AG04449 (cell line): ENCODE measurements at places on chromosomes 6 and 20.

- DNase-seq = no peak
Observed at GRCh38 chr6:36677753-36678487, 594 bp upstream of the CDKN1A start.

DNA sequence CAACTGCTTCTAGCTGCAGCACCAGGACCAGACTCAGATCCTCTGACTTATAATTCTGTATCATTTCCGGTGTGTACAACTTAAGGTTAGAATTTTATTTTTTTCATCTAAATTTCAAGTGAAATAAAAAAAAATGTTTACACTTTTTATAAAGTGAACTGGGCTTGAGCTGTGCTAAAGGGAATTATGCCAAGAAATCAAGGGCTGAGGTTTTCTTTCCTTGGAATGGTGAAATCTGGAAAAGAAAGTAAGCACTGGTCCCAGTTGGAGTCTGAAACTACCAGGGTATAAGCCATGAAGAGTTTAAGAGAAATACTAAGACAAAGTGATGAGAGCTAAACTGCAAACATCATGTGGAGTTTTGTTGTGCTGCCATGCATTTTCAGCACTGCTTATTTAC, 21.7 kb upstream of the FYN start:
- no peak for DNase-seq

DNA sequence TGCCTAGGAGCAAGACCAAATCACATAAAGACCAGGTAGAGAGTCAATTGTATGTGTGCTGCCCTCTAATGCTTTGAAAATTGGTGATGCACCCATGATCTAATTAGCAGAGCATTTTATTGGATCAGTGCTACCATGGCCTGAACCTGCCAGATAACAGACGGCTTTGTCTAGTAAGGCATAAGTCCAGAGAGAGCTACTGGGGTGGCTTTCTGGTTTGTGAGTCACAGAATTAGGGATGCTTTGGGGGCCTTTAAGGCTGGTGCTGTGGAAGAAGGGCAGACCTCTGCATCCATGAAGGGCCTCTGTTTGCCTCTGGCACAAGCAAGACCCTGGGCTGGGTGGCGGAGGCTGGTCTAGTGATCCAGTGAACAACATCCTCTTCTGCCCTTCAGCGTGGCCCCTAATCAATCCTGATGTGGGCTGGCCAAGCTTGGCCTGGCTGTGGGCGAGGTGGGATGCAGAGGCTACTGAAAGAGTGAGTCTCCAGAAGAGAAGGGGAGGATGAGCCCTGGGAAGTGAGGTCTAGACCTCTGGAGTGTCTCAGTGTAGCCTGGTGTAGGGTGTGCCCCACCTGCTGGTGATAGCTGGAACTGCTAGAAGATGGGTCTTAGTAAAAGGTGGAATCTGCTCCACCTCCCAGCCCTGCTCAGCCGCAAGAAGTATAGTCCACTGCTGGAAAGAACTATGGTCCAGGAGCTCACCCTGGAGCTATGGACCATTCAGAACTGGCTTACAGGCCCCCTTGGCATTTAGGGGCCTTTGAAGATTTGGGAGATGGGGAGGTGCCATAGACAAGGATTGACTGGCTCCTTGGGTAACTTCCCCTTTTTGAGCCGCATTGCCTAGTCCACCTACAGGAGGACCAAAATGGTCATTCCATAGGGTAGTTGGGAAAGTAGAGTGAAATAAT, 36.7 kb upstream of the AAR2 start:
- peak; percentile 9 for DNase-seq

DNA sequence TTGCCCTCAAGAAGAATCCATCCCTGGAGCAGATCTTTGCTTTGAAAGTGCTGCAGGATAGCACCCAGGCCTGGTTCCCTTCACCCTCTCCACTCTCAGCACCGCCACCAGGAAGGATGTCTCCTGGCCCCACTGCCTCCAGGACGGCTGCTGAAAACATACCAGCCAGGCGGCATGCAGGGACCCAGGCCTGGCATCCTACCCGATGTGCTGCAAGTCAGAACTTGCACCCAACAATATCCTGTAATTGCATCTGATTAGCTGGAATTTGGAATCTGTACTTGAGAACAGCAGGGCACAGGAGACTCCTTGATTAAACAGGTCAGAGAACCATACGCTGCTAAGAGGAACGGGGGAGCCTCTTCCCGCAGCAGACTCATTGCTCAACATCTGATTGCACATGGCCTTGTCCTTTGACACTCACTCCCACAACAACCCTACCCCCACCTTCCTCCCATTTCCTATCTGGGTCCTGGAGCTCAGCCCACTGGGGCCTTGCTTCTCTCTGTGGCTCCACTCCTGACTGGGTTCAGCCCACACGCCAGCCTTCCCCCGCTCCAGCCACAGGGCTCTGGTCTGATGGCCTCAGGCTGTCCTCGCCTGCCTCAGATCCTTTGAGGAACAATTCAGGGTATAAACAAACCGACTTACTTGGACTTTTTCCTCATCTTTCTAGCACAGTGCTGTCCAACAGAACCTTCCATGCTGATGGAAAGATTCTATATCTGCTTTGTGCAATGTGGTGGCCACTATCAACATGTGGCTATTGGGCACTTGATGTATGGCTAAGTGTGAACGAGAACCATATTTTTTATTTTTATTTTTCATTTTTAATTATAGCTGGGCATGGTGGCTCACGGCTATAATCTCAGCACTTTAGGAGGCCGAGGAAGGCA, 78.0 kb downstream of the FGD2 start:
- DNase-seq = no peak

- DNase-seq = no peak
Observed at GRCh38 chr20:62737271-62737811, 28.7 kb downstream of the NTSR1 start.

DNA sequence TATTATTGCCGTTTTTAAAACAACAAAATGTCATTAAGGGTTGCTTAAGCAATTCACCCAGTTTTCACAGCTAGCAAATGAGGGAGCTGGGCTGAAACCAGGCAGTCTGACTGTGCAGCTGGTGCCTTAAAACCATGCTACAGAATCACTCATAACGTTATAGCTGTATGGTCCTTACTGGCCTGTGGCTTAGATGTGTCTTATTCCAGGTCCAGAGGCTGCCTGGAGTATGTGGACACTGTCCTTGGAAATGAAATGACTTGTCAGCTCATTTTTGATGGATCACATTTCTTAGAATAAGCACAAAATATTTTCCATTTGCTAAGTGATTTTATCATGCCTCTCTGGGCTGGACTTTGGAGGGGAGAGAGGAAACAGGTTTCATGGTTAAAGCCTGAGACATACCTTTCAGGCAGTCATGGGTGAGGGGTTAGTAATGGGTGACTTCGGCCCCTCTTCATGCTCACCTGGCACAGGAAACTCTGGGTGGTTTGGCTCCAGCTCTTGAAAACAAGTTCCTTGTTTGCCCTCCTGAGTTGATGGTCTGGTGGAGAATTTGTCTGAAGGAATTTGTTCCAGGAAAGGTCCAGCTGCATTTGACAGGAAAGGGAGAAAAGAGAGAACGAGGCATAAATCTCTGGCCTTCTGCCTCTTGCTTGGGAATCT, 823.2 kb downstream of the DHX35 start:
- no peak for DNase-seq

DNA sequence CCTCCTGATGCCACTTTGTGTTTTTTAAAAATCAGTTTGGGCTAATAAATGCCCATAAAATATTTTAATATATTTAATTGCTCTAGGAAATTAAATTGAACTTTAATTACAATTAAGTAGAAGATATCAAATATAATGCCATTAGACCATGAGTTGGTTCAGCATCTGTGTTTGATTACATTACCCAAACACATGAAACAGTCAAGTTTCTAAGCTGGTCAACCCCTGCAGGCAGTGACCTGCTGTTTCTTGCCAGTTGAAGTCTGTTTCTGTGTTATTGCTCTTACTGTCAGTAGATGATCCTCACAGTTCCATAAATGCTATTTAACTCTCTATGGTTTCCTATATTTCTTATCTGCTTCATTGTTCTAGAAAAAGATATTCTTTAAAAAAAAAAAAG, 9.7 kb upstream of the TENT5A start:
- DNase-seq = no peak

DNA sequence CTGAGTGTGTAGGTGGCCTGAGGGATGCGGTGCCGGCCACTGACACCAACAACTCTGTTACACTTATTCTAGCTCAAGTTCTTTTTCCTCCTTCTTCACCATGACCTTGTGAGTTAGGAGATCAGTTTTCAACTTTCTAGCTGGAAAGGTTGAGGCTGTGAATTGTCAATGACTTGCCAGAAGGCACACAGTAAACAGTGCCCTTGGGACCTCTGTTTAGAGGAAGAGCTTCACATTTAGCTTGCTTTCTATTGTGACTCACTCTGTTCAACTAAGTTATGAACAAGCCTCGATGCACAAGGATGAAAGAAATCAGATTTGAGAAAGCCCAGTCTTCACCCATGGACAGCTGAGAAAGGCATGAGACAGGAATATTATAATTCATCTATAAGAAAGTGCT, 455.6 kb downstream of the MAFB start:
- DNase-seq = no peak

DNA sequence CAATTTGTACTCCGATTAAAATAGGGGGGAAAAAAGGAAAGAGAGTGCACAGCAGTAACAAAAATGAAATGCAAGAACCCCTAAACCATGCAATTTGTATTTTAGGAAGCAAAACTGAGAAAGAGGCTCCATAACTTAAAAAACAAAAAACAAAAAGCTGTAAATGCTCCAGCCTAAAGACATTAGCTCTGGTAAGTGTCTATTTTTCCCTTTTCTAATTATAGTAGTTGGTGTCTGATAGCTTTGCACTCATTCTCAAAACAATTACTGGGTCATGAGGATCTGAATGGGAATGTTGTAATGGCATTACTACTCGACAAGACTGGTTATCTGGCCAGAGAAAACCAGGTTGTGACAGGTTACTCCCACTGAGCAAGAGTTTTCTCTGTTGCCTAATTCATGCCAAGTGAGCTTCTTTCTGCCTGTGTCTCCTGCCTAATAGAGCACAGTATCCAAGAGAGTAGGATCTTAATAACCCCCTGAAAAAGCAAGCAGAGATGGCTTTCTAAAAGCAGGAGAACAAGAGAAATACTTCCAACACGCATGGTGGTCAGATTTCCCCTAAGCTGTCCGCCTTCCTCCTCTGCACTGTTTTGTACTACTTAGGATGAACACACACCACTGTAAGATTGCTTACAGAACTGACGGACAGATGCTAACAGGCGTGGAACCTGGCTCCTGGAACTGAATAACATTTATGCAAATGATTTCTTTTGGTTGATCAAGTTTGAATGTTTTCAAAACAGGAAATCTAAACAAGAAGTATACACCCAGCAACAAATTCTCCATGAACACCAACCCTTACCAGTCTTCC, 86.4 kb downstream of the FKBP5 start:
- DNase-seq = no peak

GRCh38 chr6:123017104-123017682, 21.2 kb downstream of the CLVS2 start:
- DNase-seq = no peak

GRCh38 chr20:46665602-46666001, 14.3 kb upstream of the SLC13A3 start:
- DNase-seq = no peak

GRCh38 chr6:12391472-12391871, 101.3 kb downstream of the EDN1 start:
- DNase-seq = no peak

- DNase-seq = peak; percentile 37
Observed at GRCh38 chr20:40279390-40279789, 409.6 kb downstream of the MAFB start.

GRCh38 chr6:147660334-147661311, 152.1 kb downstream of the SAMD5 start:
- DNase-seq = no peak

DNA sequence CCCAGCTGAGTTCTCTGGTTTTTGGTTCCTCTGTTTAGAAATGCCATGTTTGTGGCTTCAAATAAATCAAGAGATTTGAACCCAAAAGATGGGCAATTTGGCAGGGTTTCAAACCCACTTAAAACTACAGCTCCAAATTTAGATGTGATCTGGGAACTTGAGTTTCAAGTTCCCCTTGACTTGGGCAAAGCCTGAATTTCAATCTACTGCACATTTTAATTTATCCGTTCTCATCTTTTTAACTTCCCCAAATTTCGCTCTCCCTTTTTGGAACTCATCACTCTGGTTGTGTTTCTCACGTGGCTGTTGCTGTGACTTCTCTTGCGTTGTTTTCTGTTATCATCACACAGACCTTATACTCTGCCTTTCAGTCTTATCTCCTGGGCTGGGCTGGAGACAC, 230.9 kb downstream of the CDC5L start:
- no peak for DNase-seq

GRCh38 chr6:16670183-16670582, 91.1 kb downstream of the ATXN1 start:
- no peak for DNase-seq

- DNase-seq = peak; percentile 63
Observed at GRCh38 chr6:43702534-43703440, 15.2 kb upstream of the MRPS18A start.

DNA sequence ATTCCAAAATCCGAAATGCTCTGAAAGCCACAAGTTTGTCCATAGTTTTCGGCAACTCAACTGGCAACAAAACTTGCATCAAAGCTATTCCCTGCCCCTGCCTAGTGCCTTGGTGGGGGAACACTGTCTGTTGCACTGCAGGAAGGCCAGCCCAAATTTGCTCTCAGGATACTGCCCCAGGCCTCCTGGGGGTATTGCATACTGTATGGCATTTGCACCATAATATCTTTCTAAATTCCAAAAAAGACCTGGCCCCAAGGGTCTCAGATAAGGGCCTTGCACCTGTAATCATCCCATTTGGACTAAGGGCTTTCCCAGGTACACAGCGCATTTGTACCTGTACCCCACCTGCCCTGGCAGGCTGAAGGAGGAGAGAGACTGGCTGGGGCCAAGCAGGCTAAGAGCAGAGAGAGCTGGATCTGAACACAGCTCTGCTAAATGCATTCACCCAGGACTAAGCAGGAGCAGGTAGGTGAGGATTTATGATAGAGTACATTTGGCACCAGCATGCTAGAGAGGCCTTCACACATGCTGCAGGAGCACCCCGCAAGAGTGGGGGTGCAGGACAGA, 4.0 kb upstream of the GRM4 start:
- no peak for DNase-seq

GRCh38 chr6:167704396-167704901, 122.3 kb upstream of the AFDN start:
- DNase-seq = no peak

GRCh38 chr20:11060423-11061185, 386.8 kb upstream of the JAG1 start:
- DNase-seq = no peak

DNA sequence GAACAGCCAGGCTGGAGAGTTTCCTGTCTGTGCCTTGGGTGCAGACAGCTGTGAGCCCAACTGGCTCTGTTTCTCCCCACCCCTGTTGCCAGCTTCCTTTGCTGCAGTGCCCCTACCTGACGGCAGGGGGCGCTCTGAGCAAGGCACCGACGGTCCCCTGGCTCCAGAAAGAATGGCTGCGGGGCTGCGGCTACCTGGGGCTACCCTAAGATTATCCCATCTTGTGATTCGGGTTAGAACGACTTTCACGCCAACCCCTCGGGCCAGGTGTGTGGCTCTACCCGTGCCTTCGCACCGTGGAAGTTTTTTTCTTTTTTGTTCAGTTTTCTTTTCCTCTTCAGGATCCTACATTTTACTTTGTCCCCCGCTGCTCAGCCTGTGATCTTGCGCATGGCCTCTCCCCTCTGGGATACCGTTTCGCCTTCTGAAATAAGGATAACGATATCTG, 33.4 kb upstream of the AAR2 start:
- no peak for DNase-seq
